ENCODE measurements at places on chromosomes 12 and 14.
A peak's percentile ranks its signal among the peaks of the same experiment; 100 is the strongest.

GRCh38 chr12:7374423-7375144 lies 69.4 kb downstream of the CD163L1 start:
- DNase-seq: no peak

- no peak for DNase-seq
These were observed 14.3 kb downstream of the YBX3 start for GRCh38 chr12:10708862-10709261.

- no peak for DNase-seq
These were observed 129.0 kb upstream of the WSCD2 start for GRCh38 chr12:108000111-108000510.

DNA sequence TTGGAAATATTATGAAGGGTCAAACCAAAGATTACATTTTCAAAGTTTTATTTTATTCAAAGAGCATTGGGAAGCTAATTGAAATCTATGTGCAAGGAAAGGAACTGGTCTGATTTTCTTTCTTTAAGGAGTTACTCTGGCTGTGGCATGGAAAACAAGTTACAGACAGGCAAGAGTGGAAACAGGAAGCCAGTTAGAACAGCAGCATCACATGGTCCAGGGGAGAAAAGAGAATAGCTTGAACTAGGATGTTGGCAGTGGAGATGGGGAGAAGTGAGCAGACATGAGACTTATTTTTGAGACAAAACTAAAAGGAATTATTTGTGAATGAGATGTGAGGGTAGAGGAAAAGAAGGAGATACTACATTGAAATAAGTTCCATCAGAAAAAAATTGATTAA lies 3.4 kb downstream of the OR11G2 start:
- no peak for DNase-seq

GRCh38 chr14:99971087-99971940 lies 93.9 kb upstream of the EVL start:
- DNase-seq: peak; percentile 44

- no peak for DNase-seq
These were observed 468.1 kb downstream of the BTG1 start for GRCh38 chr12:91677556-91677955.

DNA sequence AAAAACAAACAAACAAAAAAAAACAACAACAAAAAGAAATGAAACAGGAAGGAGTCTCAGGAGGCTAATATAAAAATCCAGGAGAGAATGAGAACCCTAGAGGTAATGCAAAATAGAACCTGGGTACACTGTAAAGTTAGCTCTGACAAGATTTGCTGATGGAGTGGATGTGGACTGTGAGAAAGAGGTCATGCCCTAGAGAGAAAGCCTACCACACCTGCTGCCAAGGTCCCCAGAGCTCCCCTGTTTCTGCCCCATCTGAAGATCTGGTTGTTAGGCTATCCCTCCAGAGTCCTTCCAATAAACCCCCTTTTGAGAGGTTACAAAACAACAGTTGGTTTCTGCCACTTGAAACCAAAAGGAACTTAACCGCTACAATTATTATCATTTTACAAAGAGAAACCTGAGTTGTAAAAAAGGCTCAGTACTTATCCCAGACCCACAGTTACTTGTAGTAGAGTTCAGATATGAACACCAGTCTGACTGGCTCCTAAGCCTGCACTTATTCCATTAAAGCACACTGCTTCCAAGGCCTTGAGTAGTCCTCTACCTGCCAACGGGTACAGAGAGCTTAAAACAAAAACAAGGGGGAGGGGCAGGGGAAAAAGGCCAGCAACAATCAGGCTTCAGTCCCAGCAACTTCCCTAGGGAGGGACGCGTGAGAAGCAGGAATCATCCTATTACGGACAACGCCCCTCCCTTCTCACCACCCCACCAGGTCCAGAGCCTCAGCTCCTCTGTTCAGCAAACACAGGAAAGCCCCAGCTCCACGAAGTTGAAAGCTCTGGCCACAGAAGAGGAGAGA lies 27.7 kb downstream of the PPP1R13B start:
- DNase-seq: peak; percentile 52

DNA sequence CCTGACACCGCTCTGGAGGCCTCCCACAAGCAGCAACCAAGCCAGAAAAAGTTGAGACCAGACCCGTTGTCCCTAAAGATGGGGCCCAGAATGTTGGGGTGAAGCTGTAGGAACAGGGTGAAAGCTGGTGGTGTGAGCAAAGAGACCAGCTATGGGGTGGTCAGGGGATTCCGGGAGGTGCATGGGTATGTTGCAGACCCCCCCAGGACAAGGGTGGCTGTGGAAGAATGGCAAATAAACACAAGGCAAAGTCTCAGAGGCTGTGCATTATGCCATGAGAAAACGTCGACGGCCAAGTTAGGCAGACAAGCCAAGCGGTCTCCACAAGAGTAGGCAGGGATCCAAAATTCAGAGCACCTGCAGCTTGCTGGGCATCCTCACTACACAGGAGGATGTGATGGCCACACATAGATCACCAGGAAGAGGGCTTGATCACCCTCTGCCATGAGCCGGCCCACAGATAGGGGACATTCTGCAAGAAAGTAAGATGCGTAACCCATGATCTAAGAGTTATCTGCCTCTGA lies 58.8 kb upstream of the KCNA1 start:
- DNase-seq: no peak

- DNase-seq: no peak
These were observed 53.7 kb downstream of the B4GALNT3 start for GRCh38 chr12:513446-513845.

DNA sequence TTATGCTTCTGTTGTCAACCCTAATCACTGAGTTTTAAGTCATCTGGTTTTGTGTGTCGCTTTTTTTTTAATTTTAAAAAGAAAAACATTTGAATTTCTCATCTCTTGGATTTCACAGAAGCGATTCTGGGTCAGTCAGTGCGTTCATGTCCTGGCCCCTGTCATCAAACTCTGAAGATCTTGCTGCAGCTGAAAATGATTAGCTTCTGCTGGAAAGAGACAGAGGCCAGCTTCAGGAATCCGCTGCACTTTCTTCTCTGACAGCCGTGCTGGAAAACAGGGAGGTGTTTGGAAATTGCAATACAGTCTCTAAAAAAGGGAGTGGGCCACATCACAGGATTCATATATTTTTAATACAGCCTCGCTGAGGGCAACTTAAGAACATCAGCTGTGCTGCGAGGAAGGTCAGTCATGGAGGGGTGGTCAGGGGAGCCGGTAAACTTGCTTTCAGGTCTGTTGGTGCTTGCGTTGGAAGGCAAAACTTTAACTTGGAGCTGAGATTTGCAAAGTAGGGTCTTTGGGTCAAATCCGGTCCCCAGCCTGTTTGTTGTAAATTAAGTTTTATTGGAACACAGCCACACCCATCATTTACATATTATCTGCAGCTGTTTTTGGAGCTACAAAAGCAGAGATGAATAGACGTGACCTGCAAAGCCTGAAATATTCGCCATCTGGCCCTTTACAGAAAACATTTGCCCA lies 190.8 kb downstream of the AACS start:
- DNase-seq: no peak

- peak; percentile 9 for DNase-seq
These were observed 234.0 kb downstream of the SPTSSA start for GRCh38 chr14:34227834-34228649.

- DNase-seq: no peak
These were observed 27.3 kb downstream of the RASAL1 start for GRCh38 chr12:113108308-113108707.

DNA sequence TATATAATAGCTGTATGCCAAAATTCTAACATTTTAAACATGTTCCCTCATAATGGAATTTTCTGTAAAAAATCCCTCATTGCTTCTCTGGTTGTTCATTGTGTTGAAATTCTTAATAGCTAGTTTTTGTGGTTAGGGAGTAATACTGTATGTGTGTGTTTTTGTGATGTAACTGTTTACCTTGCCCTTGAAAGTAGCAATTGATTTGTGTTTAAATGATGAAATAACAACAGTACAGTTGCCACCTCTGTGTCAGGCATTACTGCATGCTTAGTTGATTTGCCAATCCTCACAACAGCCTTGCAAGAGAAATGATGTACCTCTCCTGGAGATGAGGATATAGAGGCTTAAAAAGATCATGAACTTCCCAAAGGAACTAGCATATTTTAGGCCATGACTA lies 94.9 kb downstream of the DAAM1 start:
- no peak for DNase-seq

GRCh38 chr12:75982169-75982564 lies 49.4 kb downstream of the PHLDA1 start:
- DNase-seq: no peak

GRCh38 chr14:34029921-34030334 lies 79.1 kb upstream of the EGLN3 start:
- DNase-seq: no peak

GRCh38 chr12:92331383-92331782 lies 185.7 kb upstream of the BTG1 start:
- DNase-seq: no peak

DNA sequence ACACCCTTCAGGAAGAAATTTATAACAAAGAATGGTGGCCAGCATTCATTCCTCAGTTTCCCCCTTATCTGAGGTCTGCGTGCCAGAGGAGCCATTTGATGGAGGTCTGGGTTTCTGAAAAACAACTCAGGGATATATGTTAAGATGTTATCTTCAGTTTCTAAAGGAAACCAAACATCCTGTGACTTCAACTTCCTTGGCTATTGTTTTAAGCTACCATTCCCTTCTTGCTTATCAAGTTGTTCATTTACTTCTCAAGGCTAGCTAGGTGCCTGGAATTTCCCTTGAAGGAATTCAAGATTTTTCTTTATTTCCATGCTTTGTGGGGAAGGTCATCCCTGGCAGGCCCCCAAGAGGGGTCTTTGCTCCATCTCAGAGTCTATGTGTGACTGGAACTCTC lies 27.1 kb upstream of the OXA1L start:
- no peak for DNase-seq

- no peak for DNase-seq
These were observed 231.2 kb upstream of the PLEKHG7 start for GRCh38 chr12:92471551-92471950.

GRCh38 chr14:59015482-59015881 lies 173.0 kb upstream of the DAAM1 start:
- DNase-seq: no peak

GRCh38 chr12:58668871-58669270 lies 251.4 kb downstream of the LRIG3 start:
- DNase-seq: no peak

DNA sequence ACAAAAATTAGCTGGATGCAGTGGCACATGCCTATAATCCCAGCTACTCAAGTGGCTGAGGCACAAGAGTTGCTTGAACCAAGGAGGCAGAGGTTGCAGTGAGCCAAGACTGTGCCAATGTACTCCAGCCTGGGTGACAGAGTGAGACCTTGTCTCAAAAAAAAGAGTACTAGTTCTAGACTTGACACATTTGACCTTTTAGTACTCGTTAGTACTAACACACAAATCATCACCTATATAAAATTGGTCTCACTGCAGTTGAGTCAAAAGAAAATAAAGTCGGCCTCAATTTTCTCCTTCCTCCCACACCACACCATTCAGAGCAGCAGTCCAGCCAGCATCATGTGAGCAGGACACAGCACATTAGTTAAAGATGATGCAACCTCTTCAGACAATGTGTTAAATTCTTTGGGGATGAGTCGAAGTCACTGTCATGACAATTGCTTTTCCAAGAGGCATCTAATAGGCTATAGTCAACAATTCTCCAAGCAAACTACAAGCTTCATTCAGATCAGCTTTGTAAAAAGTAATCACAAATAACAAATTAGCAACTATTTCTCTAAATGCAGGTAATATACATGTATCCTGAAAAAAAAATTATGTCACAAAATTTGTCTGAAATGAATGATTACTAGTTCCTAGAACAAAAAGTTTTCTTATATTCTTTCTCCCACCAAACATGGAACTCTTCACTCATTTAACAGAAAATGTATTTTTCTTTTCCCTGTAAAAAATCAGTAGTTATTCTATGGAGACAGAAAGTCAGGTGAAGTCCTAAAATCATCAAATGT lies 55.6 kb downstream of the CLIP1 start:
- DNase-seq: no peak

- DNase-seq: no peak
These were observed 33.6 kb downstream of the CMKLR1 start for GRCh38 chr12:108305520-108305919.

- no peak for DNase-seq
These were observed 19.3 kb upstream of the SERPINA6 start for GRCh38 chr14:94342334-94342934.

- no peak for DNase-seq
These were observed 8.3 kb downstream of the SLC4A8 start for GRCh38 chr12:51432921-51433320.

GRCh38 chr14:73462048-73462715 lies 3.8 kb upstream of the NUMB start:
- peak; percentile 54 for DNase-seq

GRCh38 chr14:90062127-90062794 lies 467 bp downstream of the KCNK13 start:
- DNase-seq: no peak

DNA sequence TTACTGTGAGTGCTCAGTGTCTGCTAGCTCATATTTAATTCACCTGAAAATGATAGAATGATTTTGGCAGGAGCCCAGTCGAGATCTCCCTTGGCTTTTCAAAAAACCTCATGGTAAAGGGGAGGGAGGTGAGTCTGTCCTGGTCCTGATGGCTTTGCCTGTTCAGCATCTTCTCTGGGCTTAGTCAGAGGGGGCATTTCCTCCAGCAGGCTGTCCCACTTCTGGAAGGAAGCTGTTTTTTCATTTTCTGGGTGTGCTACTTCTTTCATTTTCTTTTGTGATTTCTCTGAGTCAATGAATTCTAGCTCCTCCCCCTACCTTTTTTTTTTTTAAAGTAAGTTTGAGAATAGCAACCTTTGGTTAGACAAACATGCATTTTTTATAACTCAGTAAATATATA lies 58.8 kb downstream of the TMX1 start:
- no peak for DNase-seq

- DNase-seq: no peak
These were observed 40.4 kb upstream of the BTG1 start for GRCh38 chr12:92186038-92186470.

DNA sequence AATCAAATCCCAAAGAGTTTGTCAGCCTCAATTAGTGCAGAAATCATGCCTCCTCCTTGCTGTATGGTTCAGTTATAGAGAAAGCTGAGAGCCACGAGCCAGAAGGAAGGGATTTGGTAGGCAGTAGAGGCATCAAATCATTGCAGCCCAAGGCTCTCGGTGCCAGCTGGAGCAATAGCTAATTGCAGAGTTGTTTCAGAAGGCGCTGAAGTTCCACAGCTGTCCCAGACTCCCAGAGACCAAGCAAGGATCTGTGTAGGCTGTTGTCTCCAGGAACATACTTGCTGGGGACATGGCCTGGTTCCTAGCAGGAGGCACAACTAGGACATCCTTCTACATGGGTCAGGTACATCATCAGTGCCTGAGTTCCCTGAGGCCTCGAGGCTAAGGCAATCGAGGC lies 80.4 kb upstream of the WSCD2 start:
- DNase-seq: no peak

DNA sequence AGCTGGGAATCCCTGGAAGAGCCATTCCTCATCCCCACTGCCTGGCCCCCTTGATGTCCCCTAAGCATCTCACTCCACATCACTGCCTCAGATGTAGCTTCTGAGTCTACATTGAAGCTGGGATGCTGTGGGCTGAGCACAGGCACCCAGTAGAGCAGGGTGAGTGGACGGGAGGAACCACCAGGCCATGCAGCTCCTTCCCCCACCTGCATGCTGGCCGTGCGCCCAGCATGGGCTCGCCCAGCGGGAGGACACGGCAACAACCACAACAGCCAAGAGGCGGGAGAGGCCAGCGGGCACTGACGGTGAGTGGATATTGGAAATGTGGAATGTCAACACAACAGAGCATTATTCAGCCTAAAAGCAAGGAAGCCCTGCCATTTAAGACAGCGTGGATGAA lies 310.9 kb downstream of the ADGRD1 start:
- DNase-seq: no peak

Data from NCI-H1436 treated with DMSO at 0.1 percent for 48 hours (cell line).